EH (cell line): ENCODE measurements at places on chromosomes 3 and 15.

GRCh38 chr3:3693593-3693992 is 105.6 kb upstream of the LRRN1 start:
- no peak for DNase-seq

DNA sequence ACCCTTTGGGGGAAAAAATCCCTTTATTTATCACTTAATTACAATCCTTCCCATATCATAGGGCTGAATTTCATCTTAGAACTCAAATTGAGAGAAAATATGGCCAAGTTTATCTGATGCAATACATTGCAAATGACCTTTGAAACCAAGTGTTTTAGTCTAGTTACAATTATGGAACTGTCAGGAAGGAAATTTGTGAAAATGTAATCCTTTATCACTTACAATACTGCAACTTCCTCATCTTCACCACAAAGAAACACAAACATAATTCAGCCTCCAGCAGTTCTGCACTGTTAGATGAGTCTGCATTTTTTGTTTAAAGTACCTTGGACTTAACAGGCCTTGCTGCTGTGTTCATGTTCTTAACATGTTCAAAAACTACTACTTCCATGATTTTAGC is 4.6 kb downstream of the CCPG1 start:
- peak; percentile 46 for DNase-seq

GRCh38 chr3:46693892-46694226 is 380 bp upstream of the ALS2CL start:
- DNase-seq, result peak; percentile 34

DNA sequence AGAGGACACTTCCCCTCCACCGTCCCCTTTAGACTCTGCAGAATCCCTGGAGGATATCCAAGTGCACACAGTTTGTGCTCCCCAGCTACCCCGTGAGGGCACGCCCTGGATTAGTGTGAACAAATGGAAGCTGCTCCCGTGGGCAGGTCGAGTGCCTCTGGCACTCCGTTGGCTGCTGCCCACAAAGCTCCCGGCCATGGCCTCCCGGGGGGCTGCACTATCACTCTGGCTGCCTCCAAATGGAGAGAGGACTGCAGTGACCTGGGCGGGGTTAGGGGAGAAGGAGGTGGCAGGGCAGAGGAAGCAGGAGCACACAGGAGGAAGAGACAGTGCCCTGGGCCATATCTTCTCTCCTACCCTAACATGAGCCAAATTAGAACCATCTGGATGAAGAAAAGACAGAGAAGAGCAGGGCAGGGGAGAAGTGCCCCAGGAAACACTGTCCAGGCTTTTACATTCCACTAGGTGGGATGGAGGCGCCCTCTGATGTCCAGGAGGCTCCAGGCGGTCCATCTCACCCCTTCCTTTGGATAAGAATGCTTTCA is 29.4 kb upstream of the ACAD9 start:
- peak; percentile 68 for DNase-seq

- DNase-seq, result no peak
Observed at GRCh38 chr15:29589975-29590374, 232.3 kb downstream of the TJP1 start.

- no peak for DNase-seq
Observed at GRCh38 chr3:143726727-143727126, 121.5 kb downstream of the SLC9A9 start.

DNA sequence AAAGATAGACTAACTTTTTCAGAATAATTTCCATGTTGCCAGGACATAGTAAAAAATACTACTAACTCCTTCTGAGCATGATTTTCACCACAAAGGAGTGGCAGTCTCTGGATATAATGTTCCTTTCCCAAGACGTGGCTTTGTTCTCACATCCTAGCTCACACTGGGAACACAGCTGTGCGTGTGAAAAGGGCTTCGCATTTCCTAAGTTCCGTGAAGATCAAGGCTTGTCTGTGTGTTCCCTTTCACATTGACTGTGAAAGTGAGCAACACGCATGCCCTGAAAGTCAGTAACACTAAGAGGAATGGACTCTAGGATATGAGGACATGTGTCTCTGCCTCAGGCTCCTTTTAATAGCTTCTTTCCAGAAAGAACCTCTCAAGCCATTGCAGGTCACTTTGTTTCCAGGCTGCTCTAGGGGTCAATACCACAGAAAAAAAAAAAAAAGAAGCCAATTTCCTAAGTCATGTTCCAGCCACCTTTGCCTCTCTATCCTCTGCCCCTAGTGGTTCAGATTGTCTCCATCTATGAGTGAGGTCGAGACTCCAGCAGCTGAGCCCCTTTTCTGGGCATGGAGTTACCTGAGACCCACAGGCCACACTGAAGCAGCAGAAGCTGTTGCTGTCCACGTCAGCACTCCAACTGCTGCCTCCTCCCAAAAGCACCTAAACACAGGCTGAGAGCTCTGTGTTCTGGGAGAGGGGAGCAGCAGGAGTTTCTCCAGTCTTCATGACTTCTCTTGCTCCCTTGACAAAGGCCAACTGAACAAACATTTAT is 355.9 kb downstream of the RSL24D1 start:
- no peak for DNase-seq

DNA sequence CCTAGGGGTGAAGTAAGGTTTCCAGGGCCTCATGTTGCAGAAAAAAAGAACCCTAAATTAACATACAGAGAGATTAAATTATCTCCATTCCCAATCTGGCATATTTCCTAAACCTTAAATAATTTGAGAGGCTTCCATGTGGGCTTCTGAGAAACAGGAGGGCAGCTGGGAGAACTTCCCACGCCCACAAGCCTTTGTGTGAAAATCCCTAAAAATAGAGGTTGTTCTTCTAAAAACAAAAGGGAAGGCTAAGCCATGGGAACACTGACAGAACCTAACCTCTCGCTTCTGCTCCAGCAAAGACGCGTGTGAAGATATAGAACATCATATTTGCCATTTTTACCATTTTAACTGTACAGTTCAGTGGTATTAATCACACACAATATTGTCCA is 812 bp upstream of the SLC12A8 start:
- DNase-seq, result peak; percentile 61

- no peak for DNase-seq
Observed at GRCh38 chr3:153180860-153181372, 18.9 kb downstream of the RAP2B start.

- DNase-seq, result peak; percentile 36
Observed at GRCh38 chr15:90667073-90667754, 49.9 kb upstream of the BLM start.

- peak; percentile 34 for DNase-seq
Observed at GRCh38 chr3:149453140-149453805, 21.2 kb upstream of the TM4SF4 start.

DNA sequence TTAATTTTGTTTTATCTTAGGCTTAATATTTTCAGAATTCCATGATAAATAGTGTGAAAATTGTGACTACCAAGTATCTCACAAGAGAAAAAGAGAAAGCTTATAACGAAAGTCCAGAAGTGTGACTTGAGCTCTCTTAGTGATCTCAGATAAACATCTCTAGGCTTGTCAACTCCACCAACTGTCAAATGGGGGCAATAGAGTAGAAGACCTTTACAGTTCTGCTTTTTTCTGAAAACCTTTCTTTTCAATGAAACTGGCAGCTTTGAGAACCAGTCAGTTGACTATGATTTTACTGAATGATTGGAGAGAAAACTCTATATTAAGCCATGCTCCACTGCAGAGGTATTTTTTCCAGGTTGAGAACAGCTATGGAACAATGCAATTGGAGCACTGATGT is 119.2 kb upstream of the TP63 start:
- DNase-seq, result no peak

DNA sequence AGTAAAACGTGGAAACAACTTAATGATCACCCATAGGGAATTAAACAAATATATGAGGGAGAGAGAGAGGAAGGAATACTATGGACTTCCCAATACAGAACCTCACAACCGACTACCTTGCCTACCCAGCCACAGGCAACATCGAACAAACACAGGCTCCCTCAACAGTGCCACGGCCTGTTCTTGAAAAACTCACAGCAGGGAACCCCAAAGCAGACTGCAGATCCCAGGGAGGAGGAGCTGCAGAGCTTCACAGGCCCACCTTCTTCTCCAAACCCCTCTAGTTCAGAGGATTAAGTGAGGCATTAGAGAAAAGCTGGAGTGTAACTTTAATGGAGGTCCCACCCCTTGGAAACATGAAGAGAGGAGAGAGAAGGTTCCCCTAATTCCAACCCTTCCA is 110.2 kb downstream of the ST8SIA2 start:
- DNase-seq, result no peak
